ENCODE measurements at places on chromosomes 7 and 10.

DNA sequence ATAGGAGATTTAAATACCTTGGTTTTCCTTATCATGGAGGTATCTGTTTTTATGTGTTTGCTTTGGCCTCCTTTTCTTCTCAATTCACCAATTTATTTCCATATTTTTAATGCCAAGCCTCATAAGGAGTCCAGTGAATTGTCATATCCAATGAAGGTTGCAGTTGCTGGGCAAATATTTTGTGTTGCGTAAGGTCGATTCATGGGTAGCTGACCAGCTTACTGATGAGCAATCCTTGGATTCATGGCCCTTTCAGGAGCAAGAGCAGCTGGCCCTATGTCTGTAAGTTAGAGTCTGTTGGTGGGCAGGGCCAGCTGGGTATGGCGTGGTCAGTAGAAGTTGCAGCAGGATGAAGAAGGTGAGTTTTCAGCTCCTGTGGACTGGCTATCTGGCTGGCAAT, 182.9 kb downstream of the PFKFB3 start:
- no peak for DNase-seq

DNA sequence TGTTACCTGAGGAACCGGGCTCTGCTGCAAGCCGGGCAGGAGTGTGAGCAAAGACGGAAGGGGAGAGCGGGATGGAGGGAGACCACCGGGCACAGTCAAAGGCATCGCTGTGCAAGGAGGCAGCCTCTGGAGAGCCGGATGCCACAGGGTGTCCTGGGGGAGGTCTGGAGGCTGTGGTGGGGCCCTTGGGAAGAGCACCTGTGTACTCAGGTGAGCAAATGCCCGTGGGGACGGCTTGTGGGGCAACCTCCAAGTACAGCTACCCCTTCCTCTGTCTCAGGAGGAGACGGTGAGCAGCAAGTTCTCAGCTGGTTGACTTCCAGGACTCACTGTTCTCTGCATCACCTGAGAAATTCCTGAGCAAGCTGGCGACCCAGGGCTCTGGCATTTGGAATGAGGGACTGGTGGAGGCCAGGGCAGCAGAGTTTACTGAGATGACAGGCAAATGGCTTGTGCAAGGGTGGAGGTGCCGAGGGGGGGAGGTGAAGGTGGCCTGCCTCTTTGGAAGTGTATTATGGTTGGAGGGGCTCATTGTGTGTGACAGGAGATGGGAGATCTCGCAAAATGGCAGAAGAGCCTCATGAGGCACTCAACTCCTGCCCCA, 345.2 kb upstream of the SHH start:
- DNase-seq, result no peak

DNA sequence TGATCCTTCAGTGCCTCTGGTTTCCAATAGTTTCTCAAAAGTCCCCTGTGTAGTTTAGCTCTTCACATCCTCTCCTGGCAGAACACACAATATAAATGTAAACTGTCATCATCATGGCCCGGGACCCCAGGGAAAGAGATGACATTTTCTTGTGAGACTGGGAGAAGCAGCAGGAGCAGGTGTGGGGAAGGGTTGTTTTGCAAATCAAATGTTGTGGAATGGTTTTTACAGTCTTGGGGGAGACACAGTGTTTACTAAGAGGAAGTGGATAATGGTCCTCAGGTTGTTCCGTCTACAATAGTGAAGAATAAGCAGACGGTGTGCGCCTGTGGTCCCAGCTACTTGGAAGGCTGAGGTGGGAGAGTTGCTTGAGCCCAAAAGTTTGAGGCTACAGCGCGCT, 159.1 kb downstream of the SEC23IP start:
- DNase-seq, result no peak

GRCh38 chr10:100613846-100614245, 78.1 kb downstream of the HIF1AN start:
- DNase-seq, result no peak

GRCh38 chr10:13382703-13383398, 34.8 kb upstream of the SEPHS1 start:
- DNase-seq, result no peak

GRCh38 chr10:74887614-74888284, 61.3 kb downstream of the KAT6B start:
- no peak for DNase-seq

DNA sequence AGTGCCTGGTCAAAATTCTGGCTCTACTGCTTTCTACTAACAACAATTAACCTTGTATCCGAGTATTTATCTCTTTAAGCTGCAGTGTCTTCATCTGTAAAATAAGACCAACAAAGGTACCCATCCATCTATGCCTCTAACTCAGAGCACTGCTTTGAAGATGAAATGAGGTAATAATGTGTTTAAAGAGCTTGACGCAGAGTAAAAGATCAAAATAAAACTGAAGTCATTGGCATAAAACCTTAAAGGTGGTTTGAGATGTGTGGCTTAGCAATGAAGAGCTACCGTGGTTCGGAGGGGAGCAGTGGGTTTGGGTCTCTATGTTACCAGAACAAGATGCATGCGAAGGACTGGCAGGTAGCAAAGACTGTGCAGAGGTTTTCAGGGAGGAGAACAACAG, 16.1 kb upstream of the PRF1 start:
- DNase-seq, result no peak

- no peak for DNase-seq
Measured at GRCh38 chr7:154929006-154929726, 73.8 kb downstream of the PAXIP1 start.

DNA sequence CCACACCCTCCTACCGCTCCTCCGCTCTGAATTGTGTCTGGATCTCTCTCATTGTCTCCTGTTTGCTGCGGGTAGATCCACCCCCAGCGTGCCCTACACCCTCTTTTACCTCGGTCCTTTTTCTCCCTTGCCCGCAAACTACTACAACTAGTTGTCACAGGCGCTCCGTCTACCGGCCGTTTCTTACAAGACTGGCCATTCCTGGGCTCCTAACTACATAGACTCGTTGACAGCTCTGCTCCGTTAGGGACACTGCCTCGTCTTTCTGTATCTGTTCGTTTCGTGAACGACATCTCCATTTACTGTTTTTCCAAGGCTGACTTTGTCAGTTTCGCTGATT, 786 bp downstream of the TAF3 start:
- DNase-seq, result no peak

DNA sequence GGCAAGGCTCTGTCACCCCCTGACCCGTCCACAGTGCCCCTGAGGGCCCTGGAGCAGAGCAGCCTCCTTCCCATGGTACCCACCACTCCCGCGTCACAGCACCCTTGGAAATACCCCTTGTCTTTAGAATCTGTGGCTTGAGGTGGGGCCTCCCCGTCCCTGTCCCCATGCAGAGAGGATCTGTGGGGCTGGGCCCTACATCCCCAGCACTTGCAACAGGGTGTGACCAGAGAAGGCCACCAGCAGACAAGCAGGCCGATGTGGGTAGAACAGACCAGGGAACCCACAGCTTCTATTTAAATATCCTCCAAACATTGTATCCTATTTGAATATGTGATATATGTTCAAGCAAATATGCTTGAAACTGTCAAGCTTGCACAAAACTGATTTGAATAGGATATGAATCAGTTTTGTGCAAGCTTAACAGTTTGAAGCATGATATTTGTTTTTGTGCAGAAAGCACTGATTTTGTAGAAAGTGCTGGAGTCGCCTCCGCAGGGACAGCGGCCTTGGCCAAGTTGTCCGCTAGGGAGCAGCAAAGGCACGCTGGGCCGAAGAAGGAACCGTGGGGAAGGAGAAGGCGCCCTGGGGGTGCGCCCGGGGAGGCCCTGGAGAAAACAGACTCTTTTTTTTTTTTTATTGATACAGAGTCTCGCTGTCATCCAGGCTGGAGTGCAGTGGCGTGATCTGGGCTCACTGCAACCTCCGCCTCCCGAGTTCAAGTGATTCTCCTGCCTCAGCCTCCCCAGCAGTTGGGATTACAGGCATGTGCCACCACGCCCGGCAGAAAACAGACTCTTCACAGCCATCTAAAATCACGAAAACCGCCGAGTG, 2.2 kb downstream of the CFAP46 start:
- DNase-seq, result no peak

DNA sequence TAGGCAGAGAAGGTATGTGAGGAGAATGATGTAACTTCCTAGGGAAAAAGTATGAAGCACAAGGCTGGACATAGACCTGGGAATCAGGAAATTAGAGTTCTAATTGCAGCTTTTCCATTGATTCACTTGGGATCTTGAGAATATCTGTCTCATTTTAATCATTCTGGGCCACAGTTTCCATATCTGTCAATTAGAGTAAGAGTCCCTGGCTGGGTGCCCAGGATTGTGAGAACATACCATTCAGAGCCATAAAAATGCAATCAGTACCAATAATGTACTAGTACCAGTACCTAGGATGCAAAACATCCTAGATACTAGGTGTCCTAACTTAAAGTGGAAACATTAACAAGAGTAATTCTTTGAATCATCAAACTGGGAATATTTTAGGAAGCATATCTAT, 29.6 kb downstream of the CAV1 start:
- DNase-seq, result no peak

- no peak for DNase-seq
Measured at GRCh38 chr10:51630640-51631005, 68.8 kb downstream of the CSTF2T start.

DNA sequence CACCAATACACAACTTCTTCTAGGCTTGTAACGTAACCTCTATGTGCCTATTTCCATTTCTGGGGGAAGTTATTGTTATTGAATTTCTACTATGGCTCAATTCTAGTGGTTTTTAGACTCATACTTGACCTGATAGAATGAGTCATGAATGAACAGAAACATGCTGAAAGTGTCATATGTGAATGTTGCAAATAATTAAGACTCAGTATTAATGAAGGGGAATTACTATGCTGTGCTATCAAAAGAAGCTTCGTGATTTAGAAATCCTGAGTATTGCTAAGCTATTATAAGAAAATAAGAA, 135.1 kb upstream of the ZWINT start:
- no peak for DNase-seq

DNA sequence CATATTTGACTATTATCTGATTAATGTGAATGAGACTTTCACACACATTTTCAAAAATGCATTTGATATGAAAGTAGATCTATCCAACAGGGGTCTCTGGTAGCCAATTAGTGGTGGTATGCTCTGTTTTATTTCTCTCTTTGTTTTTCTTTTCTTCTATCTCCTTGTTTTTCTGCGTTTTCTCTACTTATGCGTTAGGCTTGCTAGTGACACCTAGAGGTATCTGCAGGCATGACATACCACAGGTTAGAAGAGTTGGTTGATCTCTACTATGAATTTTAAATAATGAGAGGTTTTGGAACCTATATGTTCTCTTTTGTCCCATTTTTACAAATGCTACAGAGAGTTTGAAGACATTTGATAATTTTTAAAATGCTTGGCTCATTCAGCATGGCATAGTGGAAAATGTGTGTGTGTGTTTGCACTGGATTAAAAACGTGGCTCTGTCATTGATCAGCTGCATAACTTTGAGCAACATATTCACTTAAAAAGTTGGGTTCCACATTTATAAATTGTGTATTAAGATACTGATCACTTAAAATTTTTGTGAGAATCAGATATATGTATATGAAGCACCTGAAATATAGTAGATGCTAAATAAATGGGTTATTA, 28.1 kb upstream of the PLXDC2 start:
- DNase-seq, result no peak

DNA sequence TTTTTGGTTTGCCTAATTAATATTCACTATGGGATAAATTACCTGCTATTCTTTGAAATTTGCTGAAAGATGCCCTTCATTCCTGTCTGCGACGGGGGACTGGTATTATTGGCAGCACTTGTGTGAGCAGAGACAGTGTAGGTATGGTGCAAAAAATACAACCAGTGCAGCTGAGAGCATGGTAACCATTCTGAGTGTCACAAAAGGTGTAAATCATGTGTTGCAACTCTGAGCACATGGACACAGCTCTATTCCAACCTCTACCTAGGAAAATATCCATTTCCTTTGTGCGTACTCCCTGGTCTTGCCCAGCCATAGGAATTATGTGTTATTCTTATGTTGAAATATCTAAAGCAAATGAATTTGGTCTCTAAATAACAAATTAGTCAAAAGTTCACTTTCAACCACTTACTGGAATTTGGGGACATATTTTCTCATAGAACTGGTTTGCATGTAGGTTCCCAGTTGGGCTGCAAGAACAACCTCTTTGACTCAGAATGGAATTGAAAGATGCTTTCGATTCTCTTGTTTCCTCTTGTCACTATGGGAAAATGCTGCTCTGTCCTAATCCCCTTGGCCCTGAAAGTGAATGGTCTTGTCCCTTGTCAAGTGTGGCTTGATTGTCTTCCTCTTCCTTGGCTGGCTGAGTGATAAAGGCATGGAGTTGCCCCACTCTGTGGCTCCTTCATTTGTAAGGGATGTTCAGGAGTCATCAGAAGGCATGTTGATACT, 57.0 kb downstream of the CELF2 start:
- DNase-seq, result no peak

DNA sequence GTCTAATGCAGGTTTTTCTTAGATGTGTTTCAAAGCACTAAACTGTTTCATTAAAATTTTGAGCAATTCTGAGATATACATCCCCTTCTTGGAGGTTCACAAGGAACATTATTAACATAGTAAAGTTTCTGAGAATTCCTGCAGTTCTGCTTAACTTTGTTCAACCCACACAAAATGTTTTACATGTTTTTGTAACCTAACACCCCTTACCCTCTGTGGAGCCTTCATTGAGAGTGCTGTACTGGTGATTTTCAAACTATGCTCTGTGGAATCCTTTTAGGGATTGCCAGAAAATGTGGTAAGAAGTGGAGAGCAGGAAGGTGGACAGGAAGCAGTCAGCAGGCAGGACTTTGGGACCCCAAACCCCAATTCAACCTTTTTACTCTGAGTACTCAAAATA, 53.6 kb upstream of the ABCB5 start:
- no peak for DNase-seq

DNA sequence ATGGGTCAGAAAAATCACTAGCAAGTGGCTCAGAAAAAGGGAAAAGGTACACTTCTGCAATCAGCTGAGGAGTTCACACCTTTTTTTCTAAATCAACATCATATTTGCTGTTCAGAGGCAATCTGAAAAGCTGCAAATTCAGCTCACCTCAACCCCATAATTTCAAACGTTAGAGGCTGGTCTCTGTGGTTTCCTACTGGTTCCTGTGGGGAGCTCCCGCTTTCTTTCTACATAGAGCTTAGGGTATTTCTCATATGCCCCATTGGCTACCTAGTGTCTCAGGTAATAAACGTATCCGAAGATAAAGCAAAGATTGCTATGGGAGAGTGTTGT, 5.2 kb upstream of the ZNF22 start:
- DNase-seq, result no peak

DNA sequence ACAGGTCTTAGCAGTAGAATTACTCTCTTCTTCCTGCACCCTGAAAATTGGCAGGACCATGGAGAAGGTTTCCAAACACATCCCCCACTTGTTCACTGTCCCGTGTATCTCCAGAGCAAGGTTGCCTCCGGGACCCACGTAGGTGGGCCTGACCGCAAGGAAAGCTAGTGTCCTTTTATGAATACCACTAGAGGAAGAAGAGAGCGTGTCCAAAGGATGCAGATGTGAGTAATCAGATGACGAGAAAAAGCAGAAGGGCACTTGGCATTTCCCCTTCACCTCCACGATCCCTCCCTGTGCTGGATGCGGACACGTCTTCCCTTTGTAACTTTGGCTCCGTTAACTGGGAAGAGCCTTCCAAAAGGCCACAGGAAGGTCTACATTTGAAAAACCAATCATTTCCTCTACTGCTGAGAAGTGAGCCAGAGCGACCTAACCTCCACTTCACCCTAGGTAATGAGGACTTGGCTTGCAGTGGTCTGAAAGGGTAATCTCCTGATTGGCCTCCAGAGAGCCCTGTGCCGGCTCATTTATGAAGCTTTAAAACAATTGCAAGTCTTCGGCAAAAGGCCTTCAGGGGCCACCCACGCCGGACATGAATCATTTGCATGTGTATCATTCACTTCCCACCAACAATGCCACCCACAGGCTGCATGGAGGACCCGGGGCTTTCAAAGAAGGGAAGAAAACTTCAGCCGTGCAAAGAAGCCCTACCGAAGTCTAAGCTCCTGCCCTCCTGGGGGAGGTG, 55.4 kb downstream of the LYZL1 start:
- no peak for DNase-seq

GRCh38 chr10:70053218-70053840, 683 bp downstream of the MACROH2A2 start:
- DNase-seq, result no peak
